ENCODE measurements at places on chromosomes 6 and 20. TPM values are rescaled to one million over a fixed set of nuclear protein-coding genes. Genes with fewer than 3 reads are reported as not detected.

PRDM13 gene
- not detected for total RNA-seq

DNA sequence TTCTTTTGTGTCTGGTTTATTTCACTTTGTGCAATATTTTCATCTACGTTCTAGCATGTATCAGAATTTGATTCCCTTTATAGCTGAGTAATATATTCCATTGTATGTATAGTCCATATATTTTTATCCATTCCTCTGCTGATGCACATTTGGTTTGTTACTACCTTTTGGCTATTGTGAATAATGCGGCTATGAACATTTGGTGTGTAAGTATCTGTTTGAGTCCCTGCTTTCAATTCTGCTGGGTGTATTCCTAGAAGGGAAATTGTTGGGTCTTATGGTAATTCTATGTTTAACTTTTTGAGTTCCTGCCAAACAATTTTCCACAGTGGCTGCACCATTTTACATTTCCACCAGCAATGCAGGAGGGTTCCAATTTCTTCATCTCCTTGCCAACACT is 52.4 kb downstream of the DNAH8 start:
- no peak for DNase-seq

- no peak for DNase-seq
Measured at GRCh38 chr20:56952258-56953047, 314.0 kb downstream of the BMP7 start.

DNA sequence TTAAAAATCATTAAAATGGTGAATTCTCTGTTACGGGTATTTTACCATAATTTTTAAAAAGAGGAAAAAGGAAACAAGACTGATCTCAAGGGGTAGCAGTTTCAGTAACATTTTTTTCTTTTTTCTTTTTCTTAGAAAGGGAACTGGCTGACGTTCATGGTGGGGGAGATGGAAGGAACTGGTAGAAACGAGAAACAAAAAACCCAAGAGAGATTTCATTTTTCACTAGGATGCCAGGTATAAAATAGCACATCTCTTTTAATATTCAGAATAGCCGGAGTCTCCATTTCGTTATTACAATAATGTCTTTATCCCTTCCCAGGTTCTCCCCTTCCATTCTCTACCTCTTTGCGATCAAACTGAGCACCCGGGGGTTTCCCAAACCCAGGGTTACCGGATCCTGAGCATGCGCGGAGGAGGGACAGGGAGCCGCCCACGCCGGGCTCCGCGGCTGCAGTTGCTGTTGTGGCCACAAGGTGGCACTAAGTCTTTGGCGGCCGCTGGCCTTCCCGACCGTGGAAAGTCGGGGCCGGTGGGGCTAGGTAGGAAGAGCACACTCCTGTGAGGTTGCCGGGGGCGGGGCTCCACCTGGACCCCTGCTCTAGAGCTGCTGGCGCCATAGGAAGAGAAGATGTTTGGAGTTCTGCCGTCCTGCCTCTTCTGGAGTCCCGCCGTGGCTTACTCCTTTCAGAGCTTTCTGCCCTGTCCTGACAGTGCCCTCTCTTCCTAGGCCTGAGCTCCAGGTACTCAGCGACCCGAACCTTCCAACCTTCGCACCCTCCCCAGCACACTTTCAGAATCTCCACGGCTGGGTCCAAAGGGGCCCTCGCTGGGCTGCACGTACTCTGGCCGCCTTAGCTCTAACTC is 146.8 kb downstream of the SH3BGRL2 start:
- peak; percentile 79 for DNase-seq

ASIP gene
- total RNA-seq, result 0.61 TPM

PGC gene
- total RNA-seq, result 0.57 TPM

RIN2 gene
- total RNA-seq, result 27.9 TPM

MUC22 gene
- not detected for total RNA-seq

- DNase-seq, result no peak
Measured at GRCh38 chr20:9301129-9302090, 213.0 kb upstream of the LAMP5 start.

GRCh38 chr6:26021001-26021349 is 58.4 kb downstream of the TRIM38 start:
- no peak for DNase-seq

CST5 gene
- total RNA-seq, result not detected

DNA sequence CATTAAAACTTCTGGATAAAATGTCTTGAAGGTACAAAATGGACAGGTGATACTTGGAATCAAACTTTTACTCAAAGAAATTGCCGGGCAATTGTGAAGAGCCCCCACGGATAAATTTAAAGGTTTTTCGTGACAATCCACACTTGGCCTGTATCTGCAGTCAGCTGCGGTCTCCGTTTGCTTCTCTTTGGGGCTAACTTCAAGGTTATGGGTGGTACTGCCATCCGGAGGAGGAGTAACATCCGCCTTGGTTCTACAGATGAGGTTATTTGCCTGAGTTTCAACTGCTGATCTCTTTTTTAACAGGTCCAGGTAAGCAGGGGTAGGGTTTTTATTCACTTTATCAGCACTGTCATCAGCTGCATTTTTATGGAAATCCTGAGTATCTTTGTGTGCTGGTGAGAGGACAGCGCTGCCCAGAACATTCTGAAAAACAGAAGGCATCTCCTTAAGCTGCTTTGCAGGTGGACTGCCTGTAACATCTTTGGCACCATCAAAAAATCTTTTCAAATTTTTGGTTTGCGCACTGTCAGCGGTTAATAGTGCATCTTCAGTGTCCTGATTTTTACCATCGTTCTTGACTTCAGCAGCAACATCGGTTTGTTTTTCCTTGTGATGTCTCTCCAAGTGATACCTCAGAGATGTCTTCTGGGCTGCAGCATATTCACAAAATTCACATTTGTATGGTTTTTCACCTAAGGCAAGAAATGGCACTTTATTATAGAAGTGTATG is 16.9 kb downstream of the ZNF217 start:
- no peak for DNase-seq

- no peak for DNase-seq
Measured at GRCh38 chr20:34615477-34615876, 57.0 kb downstream of the MAP1LC3A start.

DNA sequence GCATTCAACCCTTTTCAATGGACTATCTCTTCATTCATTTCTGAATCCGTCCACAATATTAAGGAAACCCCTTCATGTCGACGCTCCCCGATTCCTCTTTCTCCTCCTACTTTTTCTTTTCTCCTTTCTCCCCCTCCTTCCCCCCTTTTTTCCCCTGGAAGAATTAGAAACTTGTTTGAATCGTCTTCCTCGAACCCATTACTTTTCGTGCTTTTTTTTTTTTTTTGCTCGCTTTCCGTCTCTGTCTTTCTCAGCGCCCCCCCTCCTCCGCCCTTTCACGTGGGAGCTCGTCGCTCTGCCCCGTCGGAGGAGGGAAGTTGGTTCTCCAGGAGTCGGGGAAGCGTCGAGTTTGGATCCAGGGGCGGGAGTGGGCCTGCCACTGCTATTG is 2.3 kb upstream of the NKX2-2 start:
- no peak for DNase-seq

DNA sequence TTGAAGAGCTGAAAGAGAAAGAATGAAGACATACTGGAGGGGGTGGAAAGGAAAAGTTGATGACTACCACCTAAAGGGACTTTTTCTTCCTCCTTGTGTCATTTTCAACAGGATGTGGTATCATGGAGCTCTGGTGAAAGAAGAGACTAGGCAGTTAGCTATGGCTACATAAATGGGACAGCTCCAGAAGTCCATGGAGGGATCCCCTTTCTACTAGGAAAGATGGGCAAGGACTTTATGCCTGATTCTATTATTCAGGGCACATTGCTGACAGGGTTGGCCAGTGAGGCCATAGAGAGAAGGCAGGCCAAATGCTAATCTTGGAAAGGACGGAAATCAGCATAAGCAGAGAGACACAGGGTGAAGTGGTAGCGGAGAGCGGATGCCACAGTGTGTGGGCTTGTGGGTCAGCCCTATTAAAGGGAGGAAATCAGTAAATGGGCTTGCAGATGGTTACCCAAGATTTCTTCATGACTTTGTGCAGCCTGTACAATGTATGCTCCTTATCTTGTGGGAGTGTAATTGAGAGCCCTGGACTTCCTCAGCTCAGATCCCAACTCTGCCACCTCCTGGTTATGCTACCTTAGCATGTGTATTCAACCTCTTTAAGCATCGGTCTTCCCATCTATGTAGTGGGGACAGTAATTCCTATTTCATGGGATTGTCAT is 77.4 kb upstream of the TMEM170B start:
- no peak for DNase-seq

CAGE1 gene
- not detected for total RNA-seq

- DNase-seq, result no peak
Measured at GRCh38 chr20:24628985-24629384, 159.6 kb downstream of the SYNDIG1 start.

- no peak for DNase-seq
Measured at GRCh38 chr20:39878320-39878719, 810.7 kb downstream of the MAFB start.

GRCh38 chr6:81130061-81130460 is 622.4 kb downstream of the TENT5A start:
- no peak for DNase-seq

DNA sequence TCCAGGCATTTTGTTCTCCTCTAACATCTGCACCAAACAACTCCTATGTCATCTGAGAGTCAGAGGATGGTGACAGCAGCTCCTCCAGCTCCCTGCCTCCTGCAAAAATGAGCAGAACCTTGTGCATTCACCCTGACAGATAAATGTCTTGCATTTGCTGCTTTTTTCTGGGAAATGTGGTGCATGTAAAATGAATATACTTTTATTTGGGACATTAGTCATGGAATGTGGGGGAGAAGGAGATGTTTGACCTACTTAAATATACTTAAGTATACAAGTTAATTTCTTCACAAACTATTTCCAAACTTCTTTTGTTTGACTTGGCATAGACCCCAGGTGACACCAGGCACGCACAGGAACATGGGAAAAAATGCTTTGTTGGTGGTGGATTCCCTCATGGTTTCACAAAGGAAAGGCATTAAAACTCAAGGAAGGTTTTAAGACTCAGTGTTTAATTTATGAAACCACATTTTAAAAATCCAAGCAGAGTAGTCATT is 181.8 kb upstream of the MCHR2 start:
- no peak for DNase-seq

DNA sequence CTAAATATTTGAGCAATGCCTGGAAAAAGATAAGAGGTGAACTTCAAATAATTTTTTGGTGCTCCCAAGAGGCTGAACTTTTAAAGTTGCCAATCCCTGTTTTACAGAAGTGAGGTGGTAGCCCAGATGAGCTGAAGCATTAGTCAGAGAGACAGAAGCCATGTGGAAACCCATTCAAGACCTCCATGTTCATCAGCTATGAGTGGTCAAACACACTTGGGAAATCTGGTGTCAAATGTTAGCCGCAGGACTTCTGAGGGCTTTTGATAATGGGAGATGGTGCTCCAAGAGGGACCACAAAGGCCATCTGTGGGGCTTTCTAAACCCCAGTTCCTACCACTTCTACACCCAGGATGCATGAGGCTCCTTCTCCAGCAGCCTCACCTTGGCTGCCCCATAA is 77.5 kb upstream of the MRPS10 start:
- DNase-seq, result no peak

- DNase-seq, result no peak
Measured at GRCh38 chr20:61638802-61639585, 386.9 kb downstream of the CDH4 start.

- DNase-seq, result no peak
Measured at GRCh38 chr6:121951918-121952379, 447.5 kb upstream of the HSF2 start.

- DNase-seq, result no peak
Measured at GRCh38 chr6:79468116-79468515, 69.1 kb downstream of the LCA5 start.

DNA sequence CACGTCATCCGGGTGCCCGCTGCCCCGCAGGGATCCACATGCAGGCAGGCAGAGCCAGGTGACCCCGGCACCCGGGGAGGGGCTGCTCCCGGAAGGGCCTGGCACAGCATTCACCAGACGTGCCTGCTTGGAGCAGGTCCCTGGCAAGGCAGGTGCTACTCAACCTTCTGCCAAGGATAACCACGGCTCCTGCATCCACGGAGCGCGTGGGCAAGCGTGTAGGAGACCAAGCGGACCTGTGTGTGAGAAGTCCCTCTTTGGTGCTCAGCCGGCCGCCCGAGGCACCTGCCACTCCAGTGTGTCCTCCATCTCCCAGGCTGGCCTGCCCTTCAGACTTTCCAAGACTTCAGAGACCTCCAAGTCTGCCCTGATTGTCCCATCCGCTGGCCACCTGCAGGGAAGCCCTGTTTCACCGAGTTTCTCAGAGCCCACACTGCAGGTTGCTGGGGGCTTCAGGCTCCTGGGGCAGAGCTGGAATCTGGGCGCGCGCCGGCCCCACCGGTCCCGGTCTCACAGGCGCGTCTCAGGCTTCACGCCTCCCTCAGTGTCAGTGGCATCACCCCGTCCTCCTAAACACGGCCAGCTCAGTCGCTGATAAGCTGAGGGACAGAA is 124.3 kb downstream of the DLL1 start:
- no peak for DNase-seq

- DNase-seq, result no peak
Measured at GRCh38 chr6:125524356-125524755, 222.6 kb upstream of the HDDC2 start.
